Nucleus accumbens (tissue), 56 donors: ENCODE measurements at places on chromosomes 5 and 9.

GRCh38 chr5:171586436-171586835, 167.0 kb downstream of the FGF18 start:
- DNase-seq, result no peak

- no peak for DNase-seq
Measured at GRCh38 chr5:59066367-59067163, 483.7 kb downstream of the RAB3C start.

DNA sequence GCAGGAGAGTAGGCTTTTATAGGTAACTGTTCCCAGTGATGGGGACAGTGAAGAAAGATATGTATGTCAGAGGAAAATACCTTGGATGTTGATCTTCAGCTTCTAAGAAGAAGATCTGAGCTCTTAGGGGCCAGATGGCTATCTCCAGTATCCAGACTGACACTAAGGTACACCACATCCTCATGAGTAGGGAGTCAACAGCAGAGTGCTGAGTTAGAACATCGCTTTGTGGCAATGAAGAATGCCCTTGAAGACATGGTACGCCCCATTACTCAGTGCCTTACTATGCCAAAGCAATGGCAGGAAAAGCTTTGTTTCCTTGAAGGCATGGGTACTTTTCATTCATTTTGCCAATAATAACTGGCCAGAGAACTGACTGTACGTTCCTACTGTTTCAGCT, 263.7 kb downstream of the CEMIP2 start:
- DNase-seq, result no peak

DNA sequence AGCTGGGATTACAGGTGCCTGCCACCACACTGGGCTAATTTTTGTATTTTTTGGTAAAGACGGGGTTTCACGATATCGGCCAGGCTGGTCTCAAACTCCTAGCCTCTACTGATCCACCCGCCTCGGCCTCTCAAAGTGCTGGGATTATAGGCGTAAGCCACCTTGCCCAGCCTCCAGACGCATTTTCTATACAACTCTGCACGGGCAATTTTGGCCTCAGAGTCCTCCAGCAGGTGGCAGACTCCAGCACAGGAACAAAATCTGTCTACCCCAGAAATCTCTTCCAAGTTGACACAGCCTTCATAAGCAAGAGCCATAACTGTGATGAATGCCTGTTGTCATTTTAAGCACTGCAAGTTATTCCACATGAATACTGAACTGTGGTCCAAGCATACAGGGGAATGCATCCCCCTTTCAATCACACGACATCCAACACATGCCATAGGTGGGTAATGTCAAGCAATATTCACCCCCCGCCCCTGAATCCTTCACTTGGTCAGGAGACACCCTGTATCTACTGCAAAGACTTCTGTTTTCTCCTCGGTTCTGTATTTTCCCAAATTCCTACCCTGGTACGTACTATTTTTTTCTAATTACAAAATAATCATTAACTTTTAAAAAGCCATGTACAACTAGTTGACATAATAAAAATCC, 50.8 kb downstream of the ALDH7A1 start:
- DNase-seq, result no peak
